ENCODE measurements at places on chromosomes 5 and 9. TPM values are rescaled to one million over a fixed set of nuclear protein-coding genes. Genes with fewer than 3 reads are reported as not detected.

Gene INSL4
- total RNA-seq = not detected

Gene FAM169A
- total RNA-seq = 14.6 TPM

Gene OR1J2
- total RNA-seq = not detected

Gene CCDC192
- total RNA-seq = not detected

GRCh38 chr9:104279535-104280177, 185.5 kb downstream of the SMC2 start:
- DNase-seq = no peak

DNA sequence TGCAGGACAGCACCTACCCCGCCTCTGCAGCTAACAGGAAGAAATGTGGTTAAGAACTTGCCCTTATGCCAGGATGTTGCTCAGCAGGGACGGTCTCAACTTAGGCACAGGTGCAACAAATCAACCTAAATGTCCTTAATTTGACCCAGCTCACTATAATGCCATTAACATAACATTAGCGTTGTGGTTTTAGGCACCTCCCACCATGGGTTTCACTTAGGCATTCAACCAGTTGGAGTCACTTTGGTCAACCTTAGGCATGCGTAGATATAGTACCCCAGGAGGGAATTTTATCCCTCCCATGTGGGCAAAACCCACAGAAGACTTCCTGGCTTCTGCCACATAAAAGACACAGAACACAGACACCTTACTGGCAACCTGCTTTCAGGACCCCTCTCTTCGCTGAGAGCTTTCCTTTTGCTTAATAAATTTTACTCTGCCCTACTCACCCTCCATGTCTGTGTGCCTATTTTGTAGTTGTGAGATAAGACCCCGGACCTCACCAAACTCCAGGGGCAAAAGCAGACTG, 8.7 kb upstream of the ERAP1 start:
- peak; percentile 35 for DNase-seq

GRCh38 chr5:68661237-68661636, 432.6 kb upstream of the SLC30A5 start:
- peak; percentile 24 for DNase-seq

GRCh38 chr9:106893088-106893487, 30.1 kb downstream of the ZNF462 start:
- DNase-seq = no peak

- no peak for DNase-seq
Measured at GRCh38 chr5:3787604-3788003, 192.0 kb downstream of the IRX1 start.

DNA sequence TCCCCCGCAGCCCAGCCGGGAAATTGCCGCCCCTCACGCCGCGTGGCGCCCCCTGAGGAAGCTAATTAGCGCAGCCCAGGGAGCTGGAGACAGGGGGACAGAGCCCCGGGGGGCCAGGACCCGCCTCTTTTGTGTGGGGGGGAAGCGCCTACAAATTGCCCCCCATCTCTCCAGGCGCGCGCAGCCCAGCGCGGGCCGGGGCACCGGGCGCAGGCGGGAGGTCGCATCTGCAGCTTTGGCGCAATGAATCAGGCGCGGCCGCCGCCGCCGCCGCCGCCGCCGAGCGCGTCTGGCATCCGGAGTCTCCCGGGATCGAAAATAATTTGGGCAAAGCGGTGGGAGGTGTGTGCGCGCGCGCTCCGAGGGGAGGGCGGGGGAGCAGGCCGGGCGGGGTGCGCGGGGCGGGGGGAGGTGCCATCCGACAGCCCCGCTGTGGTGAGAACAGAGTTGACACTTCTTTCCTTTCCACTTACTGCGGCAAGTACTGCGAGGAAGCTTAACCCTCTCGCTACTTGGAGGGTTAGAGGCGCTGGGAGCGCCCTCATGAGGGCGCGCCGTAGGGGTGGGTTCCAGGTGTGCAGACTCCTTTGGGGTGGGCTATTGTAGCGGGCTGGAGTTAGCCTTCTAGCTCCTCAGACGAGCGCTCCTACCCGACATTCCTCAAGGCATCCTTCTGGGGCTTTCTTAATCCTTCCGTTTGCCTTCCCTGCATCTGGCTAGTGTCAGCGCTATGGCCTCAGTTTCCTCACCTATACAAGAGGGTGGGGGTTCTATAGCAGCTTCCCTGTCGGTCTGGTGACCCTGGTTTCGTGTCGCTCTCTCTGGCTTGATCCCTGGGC, 63.1 kb downstream of the CXXC5 start:
- peak; percentile 44 for DNase-seq

DNA sequence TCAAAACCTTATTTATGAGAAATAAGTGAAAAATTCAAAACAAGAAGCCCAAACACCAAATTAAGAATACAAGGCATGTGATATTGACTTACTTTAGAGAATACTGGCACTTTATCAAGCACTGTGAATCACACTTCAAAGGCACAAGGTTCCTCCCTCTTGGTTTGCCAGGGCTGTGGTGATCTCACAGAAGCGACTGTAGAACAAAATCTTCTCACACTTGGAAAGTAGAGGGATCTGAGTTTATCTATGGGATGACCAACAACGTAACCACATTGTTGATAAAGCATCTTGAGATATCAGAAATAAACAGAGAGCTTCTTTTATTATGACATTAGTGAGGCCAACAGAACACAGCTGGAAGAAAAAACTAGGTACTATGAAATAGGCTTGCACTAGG, 295.9 kb downstream of the NFIB start:
- no peak for DNase-seq

GRCh38 chr5:67636091-67636490, 439.5 kb upstream of the CD180 start:
- peak; percentile 13 for DNase-seq

DNA sequence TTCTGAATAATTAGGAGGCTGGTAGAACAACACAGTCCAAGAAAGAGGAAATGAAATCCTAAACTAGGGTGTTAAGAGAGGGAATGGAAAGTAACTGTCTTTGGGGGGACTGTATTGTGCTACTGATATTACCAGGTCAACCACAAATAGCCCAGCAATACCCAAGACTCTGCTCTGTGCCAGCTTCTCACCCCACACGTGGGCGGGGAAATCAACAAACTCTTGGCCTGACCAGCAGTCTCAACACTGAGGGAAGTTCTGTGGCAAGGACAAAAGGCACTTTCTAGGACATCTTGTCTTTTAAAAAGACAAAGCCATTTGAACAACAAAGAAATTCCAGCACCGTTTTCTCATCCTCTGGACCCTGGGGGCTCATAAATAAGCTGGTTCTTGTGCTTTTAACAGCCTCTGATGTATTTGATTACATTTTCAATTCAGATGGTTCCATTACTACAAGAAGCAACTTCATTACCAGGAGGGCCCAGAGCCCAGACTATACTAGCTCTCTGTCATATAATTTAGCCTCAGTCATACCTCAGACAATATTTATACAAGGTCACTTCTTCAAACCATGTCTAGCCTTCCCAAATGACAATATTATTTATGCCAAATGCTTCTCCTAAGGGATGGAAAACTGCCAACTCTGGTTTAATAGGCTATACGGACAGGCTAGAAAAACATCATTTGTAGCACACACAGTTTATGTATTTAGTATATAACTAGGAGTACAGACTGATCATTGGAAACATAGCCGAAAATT, 297.8 kb downstream of the CWC27 start:
- no peak for DNase-seq
